ENCODE measurements at places on chromosomes 3 and 15.

DNA sequence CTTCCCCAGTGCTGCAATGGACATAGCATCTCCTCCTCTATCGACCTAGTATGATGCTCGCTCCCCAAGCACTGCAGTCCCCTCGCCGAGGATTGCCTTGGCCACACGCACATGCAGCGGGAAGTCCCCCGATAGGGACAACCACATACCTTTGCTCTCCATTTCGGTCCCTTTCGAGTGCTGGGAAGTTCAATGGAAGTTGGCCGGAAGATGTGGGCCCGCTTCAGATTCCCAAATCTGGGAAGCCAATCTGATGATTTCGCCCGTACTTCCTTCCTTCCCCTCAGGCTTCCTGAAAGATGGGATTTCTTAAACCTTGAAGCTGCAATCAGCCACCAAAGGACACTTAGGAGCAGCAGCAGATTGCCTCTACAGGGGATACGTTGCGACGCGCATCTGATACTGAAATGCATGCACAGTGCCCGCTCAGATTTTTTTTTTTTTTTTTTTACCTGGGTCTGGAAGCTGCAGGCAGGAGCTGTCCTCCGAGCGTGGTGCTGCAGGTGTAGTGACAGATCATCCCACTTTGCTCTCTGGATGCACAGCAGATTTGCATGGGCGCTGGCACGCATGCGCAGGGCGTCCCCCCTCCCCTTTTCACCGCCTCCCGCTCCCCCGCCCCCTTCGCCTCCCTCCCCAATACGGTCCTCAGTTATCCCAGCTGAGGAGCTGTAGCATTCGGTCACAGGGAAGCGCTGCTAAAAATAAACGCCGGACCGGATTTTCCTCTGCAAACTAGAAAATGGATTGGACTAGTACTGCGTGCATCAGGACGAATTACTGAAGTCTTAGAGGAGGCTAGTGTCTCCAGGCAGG lies at the start of gene FGF12:
Gene FGF12, minus strand, starts transcription at position 510 of the 816 bp plus-strand sequence.
- peak; percentile 86 for DNase-seq

DNA sequence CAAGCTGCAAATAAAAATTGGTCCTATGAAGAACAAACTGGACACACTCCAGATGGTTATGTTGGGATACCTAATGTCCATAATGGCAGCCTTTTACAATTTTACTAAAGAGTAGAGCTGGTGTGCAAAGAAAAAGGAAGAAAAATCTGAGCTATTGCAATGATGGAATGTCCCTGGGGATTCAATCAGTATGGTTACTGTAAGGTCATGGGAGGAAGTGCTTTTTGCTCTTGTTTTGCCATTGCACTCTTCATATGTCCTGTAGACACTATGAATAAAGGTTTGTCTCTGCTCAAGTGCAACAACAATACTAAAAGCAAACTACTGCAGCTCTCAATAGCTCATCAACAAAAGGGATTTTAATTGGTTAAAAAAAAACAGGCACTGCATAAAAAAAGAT lies 5.4 kb downstream of the PFN2 start:
- DNase-seq, result no peak

GRCh38 chr3:136676009-136676408 lies 76.2 kb downstream of the STAG1 start:
- no peak for DNase-seq

DNA sequence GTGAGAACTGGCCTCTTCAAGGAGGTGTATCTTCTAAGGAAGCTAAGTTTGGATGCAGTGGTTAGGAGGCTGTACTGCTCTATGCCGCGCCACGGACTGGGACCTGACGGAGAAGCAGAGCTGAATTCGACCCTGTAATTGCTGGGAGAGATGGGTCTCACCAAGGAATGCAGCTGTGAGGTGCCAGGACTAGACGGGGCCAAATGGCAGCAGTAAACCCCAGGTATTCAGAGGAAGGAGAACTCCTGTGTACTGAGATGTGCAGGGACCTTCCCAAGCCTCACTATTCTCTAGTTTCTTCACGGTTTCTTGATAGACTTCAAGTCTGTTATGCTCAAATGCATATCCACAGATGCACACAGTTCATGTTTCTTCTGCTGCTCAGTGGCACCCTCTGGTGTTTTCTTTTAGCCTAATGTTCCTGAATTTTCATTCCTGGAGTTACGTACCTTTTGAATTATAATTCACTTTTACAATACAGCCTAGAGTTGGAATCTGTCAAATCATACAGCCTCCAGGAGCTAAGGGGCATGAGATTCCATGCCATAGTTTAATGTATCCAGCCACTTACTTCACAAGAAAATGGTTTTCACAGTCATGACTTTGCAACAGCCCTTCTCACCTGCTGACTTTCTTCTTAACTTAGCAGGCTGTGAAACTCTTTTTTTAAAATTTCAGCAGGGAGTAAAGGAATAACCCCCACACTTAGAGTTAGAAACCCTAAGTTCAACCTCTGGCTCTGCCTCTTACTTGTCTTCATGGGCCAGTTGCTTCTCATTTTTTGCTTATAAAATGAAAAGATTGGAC lies 61.8 kb downstream of the GLDN start:
- no peak for DNase-seq

- no peak for DNase-seq
Measured at GRCh38 chr15:71666763-71667620, 143.4 kb upstream of the NR2E3 start.

- no peak for DNase-seq
Measured at GRCh38 chr3:147397875-147398812, 8.2 kb downstream of the ZIC4 start.

DNA sequence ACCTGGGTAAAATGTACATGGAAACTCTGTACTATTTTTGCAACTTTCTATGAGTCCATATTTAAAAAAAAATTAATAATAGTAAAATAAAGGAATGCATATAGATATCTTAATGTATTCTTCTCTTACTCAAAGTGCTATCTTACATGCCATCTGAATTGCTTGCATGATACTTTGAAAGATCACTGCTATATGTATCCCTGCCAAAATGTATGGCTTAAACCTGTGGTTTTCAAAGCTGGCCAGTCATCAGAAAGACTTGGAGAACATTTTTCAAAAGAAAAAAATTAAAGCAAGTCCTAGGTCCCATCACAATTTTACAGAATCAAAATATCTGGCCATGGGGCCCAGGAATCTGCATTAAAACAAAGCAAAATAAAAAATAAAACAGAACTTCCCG lies 262.1 kb downstream of the LPP start:
- DNase-seq, result no peak

GRCh38 chr15:80183886-80184285 lies 31.1 kb downstream of the FAH start:
- peak; percentile 31 for DNase-seq

GRCh38 chr15:49664716-49665115 lies 43.9 kb downstream of the DTWD1 start:
- no peak for DNase-seq

GRCh38 chr3:10513306-10513705 lies 7.9 kb upstream of the ATP2B2 start:
- DNase-seq, result no peak

DNA sequence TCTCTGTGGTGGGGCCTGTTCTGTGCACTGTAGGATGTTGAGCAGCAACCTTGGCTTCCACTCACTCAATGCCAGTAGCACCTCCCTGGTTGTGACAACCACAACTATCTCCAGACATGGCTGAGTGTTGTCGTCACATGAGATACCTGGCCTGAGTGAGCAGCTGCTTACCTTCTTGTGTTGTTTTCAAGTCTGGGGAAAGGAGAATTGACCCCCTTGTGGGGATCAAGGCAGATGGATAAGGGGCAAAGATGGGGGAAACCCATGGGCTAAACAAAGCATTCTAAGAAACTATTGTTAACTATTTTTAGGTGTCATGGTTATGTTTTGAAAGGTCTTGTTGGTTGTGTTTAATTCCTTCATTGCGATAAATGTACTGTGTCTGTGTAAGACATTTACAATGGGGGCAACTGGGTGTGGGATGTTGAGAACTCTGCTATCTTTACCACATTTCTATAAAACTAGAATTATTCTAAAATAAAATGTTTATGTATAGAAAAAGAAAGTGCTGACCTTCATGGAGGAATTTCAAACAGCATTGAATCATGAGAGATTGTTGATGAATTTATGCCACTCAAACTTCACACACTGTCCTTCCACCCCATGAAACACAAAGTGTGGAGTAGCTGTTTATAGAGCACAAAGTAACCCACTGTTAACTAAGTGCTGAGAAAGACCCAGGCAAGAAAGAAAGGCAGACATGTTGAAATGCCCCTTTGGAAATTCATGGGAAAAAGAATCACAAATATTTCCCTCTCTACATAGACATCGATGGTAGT lies 48.4 kb upstream of the SPTSSB start:
- no peak for DNase-seq

DNA sequence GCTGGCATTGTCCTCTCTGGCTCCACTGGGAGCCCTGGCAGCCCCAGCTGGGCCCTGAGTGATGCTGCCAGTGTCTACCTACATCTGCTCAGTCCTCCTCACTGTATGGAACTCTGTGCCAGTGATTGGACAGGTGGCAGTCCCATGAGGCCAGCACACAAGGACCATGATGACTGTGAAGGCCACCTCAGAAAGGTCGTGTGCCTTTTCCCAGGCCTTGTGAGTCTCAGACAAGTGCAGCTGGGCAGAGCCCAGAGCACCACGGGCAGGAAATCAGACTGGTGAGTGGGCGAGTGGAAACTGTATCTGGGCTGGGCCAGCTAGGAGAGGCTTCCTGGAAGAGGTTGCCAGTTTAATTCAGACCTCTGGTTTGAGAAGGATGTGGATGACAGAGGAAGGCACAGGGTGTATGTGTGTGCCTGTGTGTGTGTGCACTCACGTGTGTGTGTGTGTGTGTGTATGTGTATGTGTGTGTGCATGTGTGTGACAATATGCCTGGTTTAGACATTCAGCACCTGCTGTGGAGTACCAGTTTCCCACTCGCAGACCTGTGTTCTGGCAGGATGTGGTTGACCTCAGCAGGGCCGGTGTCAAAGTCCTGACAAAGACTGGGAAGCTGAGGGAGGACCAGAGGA lies 7.0 kb downstream of the MAPKAPK3 start:
- DNase-seq, result no peak

GRCh38 chr15:96687388-96688107 lies 357.0 kb downstream of the NR2F2 start:
- DNase-seq, result no peak

DNA sequence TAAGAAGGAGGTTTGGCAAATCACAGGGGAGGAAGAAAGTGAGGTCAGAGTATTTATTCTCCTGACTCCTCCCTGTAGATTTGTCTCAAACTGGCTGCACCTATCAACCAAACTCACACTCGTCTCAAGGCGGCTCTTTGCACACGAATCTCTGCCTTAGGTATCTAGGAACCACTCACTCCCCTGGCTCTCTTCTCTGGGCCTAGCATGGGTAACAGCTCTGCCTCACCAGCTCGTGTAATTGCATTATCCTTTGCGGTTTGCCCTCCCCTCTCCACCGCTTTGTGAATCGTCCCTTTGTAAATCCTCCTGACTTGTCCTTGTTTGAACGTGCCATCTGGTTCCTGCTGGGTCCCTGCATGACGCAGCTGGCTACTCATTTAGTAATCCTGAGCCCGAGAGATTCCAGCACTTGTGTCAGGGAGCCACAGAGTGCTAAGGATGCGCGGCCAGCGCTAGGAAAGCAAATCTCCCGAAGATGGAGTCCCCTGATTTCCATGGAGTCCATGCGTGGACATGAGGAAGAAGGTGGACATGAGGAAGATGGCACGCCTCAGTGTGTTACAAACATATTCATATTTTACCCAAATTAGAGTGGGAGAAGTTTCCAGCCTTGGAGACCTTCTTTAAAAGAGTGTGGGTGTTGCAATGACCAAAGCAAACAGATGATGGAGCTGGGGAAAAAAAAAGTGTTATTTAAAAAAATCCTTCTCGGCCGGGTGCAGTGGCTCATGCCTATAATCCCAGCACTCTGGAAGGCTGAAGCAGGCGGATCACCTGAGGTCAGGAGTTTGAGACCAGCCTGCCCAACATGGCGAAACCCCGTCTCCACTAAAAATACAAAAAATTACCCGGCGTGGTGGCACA lies 26.7 kb downstream of the NRROS start:
- DNase-seq, result no peak

DNA sequence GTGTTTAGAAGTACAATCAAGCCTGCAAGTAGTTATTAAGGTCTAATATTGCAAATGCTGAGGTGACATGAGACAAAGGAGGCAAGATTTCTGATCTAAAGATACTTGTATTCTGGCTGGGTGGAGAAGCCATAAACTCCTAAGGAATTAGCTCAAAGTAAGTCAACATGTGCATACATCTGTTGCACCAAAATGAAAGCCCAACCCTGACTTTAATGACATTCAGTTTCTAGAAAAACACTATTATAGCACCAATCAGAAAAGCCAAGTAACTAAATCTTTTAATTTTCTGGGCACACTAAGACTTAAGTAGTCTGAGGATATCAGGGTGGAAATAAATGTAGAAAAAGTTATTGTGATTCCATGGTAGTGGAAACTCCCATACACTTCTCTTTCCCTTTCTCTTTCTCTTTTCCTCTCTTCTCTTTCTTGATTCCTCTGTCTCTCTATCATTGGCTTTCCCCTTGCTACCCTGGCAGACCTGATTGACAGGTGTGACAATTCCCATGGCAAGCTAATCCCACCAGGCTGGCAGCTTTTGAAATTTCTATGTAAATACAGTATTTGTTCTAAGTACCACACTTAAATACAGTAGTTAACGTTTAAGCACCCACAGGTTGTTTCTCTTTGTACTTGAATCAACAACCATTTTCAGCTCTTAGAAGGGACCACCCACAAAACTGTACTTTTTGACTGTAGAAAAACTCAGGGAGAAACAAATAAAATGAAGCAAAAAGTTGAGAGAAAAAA lies 528.4 kb upstream of the SEMA6D start:
- DNase-seq, result no peak

DNA sequence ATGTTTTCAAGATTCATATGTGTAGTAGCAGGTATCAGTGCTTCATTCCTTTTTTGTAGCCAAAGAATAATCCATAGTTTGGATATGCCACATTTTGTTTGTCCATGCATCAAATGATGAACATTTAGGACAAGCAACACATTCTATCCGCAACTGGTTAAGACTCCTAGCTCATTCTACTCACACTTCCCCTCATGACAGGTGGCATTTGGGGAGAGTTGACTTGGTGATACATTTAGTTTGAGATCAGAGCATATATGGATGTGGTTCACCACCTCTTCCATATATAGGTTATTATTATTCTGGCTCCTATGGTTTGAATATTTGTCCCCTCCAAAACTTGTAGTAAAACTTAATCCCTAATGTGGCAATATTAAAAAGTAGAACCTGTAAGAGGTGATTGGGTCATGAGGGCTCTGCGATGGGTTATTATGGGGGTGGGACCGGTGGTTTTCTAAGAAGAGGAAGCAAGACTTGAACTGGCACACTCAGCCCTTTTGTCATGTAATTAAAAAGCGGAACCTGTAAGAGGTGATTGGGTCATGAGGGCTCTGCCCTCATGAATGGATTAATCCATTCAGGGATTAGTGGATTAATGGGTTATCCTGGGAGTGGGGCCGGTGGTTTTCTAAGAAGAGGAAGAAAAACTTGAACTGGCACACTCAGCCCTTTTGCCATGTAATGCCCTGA lies 75.3 kb upstream of the HRH1 start:
- DNase-seq, result no peak
